AG10803 (cell line): ENCODE measurements at places on chromosomes 7 and 10.
A peak's percentile ranks its signal among the peaks of the same experiment; 100 is the strongest.

- no peak for DNase-seq
Measured at GRCh38 chr10:17394854-17395253, 59.5 kb downstream of the ST8SIA6 start.

GRCh38 chr7:82594665-82595064 is 151.1 kb upstream of the CACNA2D1 start:
- DNase-seq: no peak

DNA sequence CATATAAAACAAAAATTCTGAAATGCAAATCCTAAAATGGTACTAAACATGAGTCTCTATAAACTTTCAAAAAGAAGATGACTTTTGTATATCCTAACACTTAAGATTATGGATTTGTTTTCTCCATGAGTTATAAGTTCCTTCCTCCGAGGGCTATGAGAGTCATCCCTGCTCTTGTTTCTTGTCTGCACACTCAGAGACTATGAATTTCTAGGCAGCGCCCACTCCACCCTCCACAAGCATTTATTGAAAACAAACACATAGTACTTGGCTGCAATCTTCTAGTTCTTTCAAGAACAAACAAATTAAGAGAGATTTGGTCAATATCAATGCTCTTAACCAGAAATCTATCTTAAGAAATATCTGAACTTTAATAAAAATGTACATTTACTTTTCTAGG is 211.7 kb downstream of the DKK1 start:
- peak; percentile 67 for DNase-seq

- DNase-seq: no peak
Measured at GRCh38 chr7:32150589-32150988, 80.4 kb upstream of the PDE1C start.

DNA sequence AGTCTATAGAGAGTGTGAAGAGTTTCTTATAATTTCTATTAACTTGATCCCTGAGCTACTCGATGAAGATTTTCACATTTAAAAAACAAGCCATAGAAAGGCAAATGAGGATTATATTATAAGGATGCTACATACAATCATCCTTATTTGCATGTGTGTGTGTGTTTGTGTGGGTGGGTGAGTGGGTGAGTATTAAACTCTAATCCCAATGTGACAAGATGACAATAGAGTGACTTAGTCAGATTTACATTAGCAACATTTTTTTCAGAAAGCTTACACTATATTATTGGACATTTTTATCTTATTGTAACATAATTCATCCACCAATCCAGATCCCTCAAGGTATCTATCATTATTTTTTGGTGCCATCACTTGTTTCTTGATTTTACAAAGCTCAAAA is 331.7 kb downstream of the SORCS1 start:
- DNase-seq: no peak

DNA sequence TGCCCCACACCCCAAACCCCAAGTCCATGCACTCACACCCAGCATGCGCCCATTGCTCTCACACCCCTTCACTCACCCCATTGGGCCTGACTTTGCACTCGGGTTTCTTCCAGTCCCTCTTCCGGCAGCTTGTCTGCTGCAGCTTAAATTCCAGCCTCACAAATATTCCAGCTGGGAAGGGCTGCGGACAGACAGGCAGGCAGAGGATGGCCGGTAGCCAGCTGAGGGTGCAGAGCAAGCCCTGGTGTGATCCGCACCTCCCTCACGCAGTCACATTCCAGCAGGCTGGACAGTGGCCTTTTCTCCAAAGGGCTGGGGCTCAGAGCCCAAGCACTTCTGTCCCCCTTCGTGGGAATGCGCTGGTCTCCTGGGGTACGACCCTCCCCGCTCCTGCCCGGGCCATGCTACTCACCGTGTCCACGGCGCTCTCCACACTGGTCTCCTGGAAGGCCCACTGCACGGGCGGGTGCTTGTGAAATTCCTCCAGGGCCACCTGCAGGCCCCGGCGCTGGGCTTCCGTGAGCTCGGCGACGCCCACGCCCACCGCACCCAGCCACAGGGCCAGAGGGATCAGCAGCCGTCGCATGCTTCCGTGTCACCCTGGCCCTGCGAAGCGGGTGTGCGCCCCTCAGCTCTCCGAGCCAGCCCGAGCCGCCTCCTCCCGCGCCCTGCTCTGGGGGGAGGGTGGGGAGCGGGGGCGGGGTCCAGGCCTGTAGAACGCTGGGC is 1.2 kb downstream of the RARRES2 start:
- peak; percentile 80 for DNase-seq

DNA sequence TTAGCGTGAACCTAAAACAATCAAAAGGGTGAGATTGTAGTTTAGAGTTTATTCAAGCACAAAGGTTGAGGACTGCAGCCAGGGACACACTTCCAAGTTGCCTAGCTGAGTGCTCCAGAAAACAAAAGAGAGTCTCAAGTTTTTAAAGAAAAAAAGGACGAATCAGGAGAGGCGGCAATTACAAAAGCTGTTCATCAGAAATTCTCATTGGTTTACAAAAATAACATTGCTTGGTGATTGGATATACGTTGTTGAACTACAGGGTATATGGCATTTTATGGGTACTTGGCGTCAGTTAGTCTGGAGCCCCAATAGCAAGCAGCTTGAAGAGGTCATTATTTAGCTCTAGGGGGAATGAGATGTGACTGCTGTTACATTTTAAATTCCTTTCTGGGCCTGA is 11.5 kb downstream of the ZNF438 start:
- no peak for DNase-seq

- DNase-seq: peak; percentile 100
Measured at GRCh38 chr10:14074062-14074884, 256.5 kb downstream of the FRMD4A start.

DNA sequence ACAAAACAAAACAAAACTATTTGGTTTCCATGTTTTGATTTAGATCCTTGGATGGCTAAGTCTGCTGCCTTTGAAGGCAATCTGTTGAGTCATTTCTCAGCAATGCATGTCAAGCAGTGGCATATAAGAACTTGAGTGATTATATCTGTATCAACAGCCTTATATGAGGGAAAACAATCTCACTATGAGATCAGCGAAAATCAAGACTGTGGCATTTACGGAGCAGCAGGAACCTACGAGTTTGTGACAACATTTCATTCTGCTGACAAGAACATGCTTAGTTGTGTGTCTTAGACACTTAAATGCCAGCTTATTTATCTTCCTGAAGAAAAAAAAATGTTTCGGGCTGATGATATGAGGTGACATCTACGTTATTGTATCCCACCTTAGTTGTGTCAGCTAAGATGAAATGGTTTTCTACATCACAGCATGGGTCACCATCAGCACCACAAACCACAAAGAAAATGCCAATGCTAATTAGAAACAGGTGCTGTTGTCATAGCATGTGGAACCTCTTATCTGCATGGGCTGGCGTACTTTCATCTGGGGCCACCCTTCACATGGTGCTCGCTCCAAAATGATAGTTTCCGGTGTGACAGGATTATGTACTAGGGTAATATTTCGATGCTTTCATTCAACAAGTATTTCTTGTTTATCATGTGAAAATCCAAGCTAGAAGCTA is 1085.5 kb downstream of the SORCS1 start:
- DNase-seq: peak; percentile 33

GRCh38 chr10:95988702-95989101 is 54.7 kb upstream of the CCNJ start:
- no peak for DNase-seq
